Hematopoietic multipotent progenitor cell treated with erythropoietin and hydrocortisone succinate and interleukin-3 and kit ligand, for 4 days (in vitro differentiated cells): ENCODE measurements at places on chromosomes 5 and 9.

- DNase-seq: no peak
These were observed 135.9 kb downstream of the ZSWIM6 start for GRCh38 chr5:61467766-61468482.

DNA sequence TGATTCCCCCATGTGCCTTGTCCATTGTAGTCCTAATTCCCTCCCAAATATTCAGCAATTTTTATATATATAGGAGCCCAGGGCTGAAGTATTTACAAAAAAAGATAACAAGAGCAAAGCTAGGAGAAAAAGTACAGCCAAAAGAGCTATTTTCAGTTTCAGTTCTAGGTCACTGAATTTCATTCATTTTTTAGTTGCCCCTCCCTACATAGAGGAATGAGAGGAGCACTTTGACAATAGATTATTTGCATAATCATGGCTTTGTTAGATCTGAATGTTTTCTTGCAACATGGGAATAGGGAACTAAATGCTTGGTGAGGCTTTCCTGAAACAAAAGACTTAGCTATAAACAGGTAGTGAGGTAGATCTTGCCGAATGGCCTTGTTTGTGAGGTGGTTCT, 15.3 kb upstream of the F2RL2 start:
- DNase-seq: peak; percentile 17

DNA sequence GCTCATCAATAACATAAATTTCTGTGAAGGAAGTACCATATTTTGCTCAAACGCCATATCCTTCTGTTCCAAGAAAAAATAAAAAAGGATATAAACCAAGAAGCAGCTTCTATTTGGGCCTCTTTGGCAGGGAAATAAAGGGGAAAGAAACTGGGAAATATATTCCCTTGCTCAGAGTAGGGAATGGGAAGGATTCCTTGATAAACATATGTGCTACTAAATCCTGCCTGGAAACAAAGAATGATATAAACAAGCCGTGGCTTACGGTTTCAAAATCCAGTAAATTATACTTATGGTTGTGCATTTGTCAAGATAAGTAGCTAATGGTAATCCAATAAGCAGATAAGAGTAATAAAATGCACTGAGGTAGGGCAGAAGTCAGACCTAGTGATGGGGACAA, 481.6 kb downstream of the NTRK2 start:
- no peak for DNase-seq

- peak; percentile 92 for DNase-seq
These were observed 16.8 kb downstream of the STXBP1 start for GRCh38 chr9:127628758-127629467.

GRCh38 chr5:114449860-114450421, 88.1 kb downstream of the KCNN2 start:
- peak; percentile 63 for DNase-seq

- no peak for DNase-seq
These were observed 238.2 kb downstream of the NR3C1 start for GRCh38 chr5:143165049-143165880.

DNA sequence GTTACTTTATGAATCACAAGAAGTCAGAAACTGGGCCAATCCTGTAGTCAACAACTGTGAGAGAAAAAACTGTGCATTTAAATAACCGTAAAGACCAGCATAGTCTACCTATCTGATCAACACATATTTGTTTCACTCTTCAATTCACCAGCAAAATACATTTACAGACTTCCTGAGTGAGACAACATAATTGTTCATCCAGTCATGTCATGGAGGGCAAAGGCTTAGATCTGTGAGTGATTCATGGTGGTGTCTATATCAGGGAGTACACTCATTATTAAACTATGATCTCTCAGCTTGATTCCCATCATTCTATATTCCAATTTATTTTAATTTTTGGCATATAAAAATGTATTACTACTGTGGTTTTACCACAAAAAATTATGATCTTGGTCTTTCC, 694.6 kb downstream of the DNAH5 start:
- no peak for DNase-seq
